ENCODE measurements at places on chromosomes 6 and 20. TPM values are rescaled to one million over a fixed set of nuclear protein-coding genes. Genes with fewer than 3 reads are reported as not detected.

The FNDC11 gene
- total RNA-seq = 0.95 TPM

The RBPJL gene
- not detected for total RNA-seq

The INSM1 gene
- not detected for total RNA-seq

The CRISP3 gene
- total RNA-seq = not detected

The C6orf52 gene
- total RNA-seq = not detected

The SOX18 gene
- under 0.01 TPM for total RNA-seq

The ULBP3 gene
- total RNA-seq = 9.5 TPM

The FOXP4 gene
- 1.1 TPM for total RNA-seq

The EEF1A2 gene
- 0.79 TPM for total RNA-seq

The EPHA7 gene
- 0.32 TPM for total RNA-seq

The NKAIN4 gene
- total RNA-seq = not detected

The KCNK5 gene
- total RNA-seq = not detected

The OOEP gene
- total RNA-seq = not detected

The OR11A1 gene
- total RNA-seq = not detected

The PRSS35 gene
- 3.9 TPM for total RNA-seq

The UBE3D gene
- total RNA-seq = 3.6 TPM

The SLA2 gene
- not detected for total RNA-seq

The STX11 gene
- total RNA-seq = not detected

The ZNF512B gene
- 5.2 TPM for total RNA-seq

The CPXM1 gene
- 1.0 TPM for total RNA-seq

The TSPO2 gene
- total RNA-seq = not detected

The EYA4 gene
- total RNA-seq = 13.1 TPM

The DHX16 gene
- 36.6 TPM for total RNA-seq

The LTV1 gene
- 11.7 TPM for total RNA-seq

The KIAA0408 gene
- total RNA-seq = 1.4 TPM

The PAQR8 gene
- total RNA-seq = 3.0 TPM

The DCDC2 gene
- total RNA-seq = not detected

The CYP21A2 gene
- total RNA-seq = under 0.01 TPM

The SLC22A23 gene
- 4.9 TPM for total RNA-seq
